NCI-H2227 treated with DMSO at 0.1 percent for 48 hours (cell line): ENCODE measurements at places on chromosomes 4 and X.

GRCh38 chr4:179415037-179415846 lies 1973.0 kb upstream of the AGA start:
- no peak for DNase-seq

DNA sequence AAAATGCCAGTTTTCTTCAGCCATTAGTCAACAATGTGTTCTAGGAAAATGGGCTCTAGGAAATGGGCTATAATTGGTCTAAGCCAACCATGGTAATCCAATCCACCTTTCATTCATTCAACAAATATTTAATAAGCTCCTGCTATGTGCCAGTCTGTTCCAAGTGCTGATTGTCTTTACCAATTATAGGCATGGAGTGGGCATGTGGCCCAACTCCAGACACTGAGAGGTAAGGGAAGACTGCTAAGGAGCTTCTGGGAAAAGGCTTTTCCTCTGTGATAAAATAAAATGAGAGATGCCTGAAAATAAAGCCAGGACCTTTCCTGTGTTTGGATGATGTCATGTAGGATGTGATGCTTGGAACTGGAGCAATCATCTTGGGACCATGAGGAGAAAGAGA lies 43.3 kb downstream of the HOPX start:
- no peak for DNase-seq

- no peak for DNase-seq
Measured at GRCh38 chr4:75429208-75429607, 85.0 kb downstream of the RCHY1 start.

- DNase-seq = no peak
Measured at GRCh38 chr4:141851246-141851891, 215.0 kb downstream of the IL15 start.

DNA sequence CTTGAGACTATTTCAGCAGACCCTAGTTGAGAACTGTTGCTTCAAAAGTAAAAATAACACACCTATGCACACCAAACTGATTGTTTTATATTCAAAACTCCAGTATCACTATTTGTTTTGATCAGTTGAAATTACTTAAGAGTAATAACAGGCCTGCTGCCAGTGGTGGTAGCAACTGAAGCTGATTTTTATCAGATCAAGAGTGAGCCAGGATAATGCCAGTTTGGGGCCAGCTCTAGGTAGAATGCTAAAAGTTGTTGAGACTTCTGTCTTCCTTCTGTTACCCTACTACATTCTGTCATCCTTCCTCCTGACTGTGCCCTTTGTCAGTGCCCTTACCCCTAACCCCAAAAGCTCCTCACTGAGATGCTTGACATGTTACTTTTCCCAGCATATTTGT lies 228.7 kb upstream of the SPRY1 start:
- DNase-seq = no peak

DNA sequence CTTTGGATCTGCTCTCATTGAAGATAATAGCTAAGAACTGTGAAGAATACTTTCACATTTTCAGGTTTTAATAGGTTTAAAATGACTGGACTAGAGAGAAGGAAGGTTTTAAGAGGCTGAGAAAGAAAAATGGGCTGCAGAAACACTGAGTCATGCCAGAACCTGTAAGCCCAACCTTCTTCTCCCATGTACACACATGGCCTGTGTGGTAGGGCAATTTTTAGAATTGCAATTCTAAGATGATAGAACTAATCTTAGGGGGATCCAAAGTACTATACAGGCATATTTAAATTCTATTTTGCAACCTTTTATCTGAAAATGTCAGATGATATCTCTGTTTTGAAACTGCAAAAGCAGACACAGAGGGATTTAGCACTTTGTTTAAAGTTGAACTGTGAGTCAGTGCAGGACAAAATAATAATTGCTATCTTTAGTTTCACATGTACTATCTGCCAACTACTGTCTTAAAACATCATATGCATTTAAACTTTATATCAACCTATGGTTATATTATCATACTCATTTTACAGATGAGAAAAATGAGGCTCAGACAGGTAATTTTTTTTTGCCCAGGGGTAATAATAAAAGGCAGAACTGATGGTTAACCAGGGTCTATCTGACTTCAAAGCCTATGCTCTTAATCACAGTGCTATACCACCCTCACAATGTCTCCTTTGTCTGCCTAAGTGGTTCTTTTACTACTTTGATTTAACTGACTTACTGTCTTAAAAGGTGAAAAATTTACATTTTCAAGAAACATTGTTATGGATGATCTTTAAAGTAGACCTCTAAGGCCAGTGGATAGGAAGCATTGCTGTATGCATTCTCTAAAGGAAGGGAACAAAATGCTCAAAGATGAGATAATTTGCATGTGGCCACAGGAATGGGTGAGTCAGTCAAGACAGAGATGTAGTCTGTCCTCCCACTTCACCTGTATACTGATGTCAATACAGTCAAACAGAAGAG lies 4.3 kb downstream of the TMPRSS11E start:
- DNase-seq = no peak

GRCh38 chrX:133926809-133927208 lies 58.6 kb downstream of the GPC3 start:
- DNase-seq = no peak

DNA sequence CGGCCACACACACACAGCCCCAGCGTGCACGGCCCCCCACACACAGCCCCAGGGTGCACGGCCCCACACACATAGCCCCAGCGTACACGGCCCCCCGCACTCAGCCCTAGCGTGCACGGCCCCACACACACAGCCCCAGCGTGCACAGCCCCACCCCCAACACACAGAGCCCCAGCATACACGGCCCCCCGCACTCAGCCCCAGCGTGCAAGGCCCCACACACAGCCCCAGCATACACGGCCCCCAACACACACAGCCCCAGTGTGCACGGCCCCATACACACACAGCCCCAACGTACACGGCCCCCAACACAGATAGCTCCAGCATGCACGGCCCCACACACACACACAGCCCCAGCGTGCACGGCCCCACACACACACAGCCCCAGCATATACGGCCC lies 17.6 kb downstream of the GAK start:
- DNase-seq = no peak

- no peak for DNase-seq
Measured at GRCh38 chrX:19906293-19906692, 18.9 kb upstream of the SH3KBP1 start.

GRCh38 chrX:153902385-153902784 lies 2.1 kb upstream of the AVPR2 start:
- DNase-seq = no peak

- no peak for DNase-seq
Measured at GRCh38 chrX:69429339-69430015, 74.6 kb upstream of the NALF2 start.
